ENCODE measurements at places on chromosomes 2 and 18.

DNA sequence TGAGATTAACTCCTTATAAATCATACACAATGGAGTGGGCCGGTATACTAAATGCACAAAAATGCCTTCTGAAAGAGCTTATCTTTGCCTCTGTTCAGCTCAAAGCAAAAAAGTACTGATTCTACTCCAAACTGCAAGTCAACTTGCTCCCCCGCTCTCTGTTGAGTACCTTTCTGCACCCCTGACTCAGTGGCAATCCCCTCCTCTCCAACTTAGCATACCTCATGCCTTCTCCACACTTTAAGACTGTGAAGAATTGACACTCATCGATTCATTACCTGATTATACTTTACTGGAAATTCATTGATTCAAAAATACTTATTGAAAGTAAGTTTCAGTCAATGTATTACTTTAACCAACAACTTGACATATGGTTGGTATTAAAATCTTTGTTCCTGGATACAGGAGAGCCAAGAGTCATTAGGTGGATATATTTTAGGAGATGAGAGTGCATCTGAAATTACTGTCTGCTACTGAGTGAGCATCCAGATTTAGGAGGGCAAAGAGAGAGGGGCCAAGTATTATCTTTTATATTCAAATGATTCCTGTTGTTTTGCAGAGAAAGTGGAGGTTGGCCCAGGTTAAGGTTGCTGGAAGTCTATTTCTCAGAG lies 187.7 kb downstream of the ICOS start:
- no peak for DNase-seq

DNA sequence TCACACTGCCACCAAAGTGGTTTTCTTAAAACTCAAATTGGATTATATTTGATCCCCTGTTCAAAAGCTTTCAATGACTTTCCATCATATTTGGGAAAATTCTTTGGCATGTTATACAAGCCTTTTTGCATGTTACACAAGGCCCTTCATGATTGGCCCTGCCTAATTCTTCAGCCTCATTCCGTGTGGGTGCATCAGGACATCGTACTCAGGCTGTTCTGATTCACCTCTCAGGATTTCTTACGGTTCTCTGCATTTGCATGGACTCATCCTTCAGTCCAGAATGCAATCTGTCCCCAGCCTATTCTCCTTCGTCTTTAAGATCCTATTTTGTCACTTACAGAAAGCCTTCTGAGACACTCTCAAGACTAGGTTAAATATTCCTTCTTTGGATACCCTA lies 107.8 kb downstream of the LYPD1 start:
- no peak for DNase-seq

DNA sequence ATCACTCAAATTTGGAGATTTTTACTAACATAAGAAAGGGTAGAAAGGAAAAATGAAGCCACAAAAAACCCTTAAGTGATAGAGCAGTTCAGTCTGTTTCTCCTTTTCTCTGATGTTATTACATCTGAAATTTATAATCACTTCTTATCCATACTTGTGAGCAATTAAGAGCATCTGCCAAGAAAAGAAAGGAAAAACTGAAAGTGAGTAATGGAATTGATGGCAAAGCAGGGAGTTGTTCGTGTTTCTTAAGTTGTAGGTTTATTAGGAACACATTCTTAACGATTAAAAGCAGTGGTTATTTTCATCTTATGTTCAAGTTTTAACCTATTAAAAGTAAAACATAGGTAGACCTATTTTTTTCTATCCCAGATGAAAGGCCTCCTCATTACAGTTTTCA lies 277.7 kb downstream of the RND3 start:
- no peak for DNase-seq

- DNase-seq = no peak
Measured at GRCh38 chr2:69545477-69545932, 98.0 kb downstream of the AAK1 start.

DNA sequence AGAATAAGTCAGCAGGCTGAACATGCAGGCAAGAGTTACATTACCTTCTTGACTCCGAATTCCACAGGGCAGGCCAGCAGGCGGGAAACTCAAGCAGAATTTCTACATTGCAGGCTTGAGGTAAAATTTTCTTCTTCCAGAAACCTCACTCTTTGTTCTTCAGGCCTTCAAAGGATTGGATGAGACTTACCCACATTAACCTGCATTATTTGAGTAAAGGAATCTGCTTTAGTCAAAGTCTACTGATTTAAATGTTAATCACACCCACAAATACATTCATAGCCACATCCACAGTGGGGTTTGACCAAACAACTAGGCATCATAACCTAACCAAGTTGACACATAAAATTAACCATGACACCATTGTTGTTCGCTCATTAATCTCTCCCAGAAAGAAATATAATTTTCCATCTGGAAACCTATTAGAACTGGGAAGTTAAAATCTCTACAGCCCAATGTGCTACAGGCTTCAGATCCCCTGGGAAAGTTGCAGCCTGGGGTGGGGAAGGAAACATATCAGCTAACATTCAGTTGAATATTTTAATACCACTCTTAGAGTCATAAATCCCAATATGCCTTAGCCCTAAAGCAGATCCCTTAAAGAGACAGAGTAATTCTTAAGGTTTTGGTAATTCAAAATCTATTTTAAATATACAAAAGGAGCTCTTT lies 468.2 kb upstream of the TNP1 start:
- DNase-seq = no peak

DNA sequence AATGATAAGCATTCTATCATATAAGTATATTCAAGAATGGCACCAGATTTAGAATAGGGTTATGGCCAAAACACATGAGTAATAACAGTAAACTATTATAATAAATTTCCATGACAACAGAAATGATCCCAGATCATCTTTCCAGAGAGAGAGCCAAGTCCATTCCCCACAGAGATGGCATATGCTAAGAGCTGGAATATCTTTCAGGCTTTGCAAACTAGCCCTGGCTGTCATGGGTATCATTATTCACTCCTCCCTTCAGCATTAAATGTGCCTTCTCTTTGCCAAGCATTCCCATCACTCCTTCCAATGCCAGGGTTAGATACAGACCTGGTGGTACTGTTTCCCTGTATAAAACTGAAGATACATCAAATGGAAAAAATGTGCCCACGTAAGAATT lies 10.9 kb downstream of the FEZ2 start:
- DNase-seq = peak; percentile 23

- DNase-seq = peak; percentile 68
Measured at GRCh38 chr2:217622205-217623060, 380.4 kb downstream of the TNS1 start.

GRCh38 chr2:159160954-159161353 lies 125.5 kb downstream of the WDSUB1 start:
- no peak for DNase-seq

- DNase-seq = no peak
Measured at GRCh38 chr2:178731300-178731699, 75.9 kb downstream of the TTN start.

- peak; percentile 77 for DNase-seq
Measured at GRCh38 chr2:61993422-61994024, 88.0 kb downstream of the COMMD1 start.

DNA sequence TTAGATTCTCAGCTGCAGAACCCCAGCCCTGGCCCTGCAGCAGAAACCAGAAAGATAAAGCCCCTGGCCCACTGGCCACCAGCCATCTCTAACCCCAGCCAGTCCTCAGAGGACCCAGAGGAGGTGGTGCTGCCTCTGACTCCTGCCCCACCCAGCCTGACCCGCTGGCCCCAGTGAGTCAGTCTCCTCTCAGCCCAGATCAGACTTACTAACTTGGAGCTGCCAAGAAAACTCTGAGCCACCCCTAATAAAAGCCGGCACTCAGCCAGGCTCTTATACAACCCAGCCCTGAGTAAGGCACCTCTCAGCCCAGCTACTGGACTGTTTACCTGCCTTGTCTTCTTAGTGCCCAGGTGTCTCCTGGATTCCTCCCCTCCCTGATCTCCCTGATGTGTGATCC lies 2.0 kb downstream of the SLC14A2 start:
- DNase-seq = no peak

DNA sequence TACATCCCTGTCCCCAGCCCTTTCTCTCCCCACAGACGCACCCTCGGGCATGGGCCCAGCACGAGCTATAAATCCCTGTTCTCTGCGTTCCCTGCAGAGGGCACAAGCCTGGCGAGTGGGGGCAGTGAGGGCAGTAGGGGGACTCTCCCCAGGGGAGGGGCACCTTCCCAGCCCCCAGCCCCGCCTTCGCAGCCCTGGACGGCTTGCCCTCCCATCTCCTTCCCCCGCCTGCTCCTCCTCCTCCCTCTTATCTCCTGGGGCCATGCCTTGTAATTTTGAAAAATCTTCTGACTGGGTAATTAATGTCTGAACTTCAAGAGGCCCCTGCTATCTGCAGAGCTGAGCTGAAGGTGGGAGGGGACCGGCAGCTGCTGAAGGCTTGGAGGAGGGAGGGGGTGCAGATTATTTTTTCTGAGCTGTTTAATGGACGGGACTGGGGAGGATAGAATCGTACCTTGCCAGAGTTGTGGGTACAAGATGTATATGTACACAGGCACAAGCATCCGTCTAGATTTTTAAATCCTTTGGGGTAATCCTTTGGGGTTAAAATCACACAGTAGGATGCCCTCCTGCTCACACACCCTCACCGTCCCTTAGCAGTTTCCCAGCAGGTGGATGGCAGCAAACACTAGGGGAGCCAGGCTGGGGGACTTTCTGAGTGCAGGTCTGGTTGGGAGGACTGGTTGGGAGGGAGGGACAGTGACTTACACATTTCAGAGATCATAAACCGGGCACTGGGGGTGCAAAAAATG lies 121.9 kb downstream of the SMAD7 start:
- DNase-seq = no peak

DNA sequence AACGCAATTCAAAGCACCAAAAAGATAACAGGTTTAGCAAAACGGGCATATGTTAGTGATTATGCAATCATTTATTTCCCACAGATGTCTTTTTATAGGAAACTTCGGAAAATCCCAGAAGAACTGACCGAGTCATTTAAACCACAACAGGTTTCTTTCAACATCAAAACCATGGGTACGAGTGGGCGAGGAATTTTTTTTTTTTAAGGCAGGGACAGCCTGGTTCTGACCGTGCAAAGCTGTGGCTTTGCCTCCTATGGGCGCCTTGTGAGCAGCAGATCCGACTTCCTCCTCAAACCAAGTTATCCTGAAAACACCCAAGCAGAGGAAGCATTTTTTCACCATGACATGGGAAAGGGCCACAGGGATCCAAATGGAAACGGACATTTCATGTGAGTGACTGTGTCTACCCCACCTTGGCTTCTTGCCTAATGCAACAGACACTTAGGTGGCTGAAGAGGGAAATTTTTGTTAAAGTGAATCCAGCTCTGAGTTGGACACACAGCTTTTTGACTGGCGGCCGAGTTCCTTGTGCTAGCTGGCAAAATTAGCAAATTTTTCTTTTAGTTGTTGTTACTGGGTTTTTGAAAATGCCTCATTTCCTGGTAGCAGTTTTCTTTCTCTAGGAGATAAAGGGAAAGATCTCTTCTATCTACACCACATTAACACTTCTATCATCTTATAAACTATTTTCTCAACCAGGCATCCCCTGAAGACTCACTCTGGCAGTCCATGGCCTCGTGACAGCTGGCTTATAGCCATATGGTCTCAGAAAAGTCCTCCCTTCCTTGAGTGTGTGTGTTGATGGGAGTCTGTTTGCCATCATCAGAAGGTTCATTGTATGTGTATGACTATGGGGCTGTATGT lies 487.4 kb upstream of the ZEB2 start:
- peak; percentile 17 for DNase-seq

DNA sequence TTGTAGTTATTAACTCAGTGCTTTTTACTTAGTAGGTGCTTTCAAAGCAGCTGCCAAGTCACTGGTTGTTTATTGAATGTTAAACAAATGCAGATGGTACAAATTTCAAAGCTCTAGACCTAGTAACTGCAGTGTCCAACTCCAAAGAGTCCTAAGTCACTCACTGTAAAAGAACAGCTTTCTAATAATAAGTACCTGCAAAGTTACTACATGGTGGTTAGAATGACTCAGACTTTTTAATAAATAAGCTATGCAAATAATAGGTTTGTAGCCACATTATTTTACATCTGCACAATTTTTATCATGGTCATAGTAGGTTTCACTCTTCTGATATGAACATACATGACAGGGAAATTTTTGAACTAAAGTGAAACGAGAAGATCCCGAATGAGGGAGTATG lies 1620.4 kb upstream of the CELF4 start:
- DNase-seq = no peak

DNA sequence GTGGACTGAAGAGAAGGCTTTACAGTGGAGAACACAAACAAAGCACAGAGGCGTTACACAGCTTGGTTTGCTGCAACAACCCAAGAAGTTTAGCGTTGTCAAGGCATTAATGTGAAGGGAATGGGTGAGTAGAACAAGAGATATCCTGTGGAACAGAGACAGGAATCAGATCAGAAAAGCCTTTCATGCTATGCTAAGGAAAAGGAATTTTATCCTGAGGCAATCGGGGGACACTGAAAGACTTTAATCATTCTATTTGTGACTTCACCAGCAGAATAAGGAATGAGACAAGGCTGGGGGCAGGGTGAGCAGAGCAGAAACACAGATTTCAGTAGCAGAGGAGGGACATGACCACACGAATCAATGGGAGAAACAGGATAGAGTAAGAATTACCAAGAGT lies 600.7 kb downstream of the IRS1 start:
- no peak for DNase-seq

DNA sequence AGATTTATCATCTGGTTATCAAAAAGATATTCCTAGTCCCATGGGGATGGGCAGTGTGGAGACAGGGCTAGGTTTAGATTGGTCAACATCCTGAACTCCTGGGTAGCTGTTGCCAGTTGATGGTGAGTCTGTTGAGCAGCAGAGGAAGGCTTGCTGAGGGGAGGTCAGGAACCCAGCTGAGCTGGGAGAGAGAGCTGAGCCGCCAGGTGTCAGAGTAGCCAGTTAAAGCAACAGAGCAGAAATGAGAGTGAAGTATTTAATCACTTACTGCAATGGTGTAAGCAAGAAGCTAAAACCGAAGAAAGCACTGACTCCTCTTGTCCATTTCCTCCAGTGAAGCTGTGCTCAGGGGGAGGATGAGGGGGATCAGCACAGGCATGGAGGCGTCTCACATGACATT lies 29.6 kb downstream of the SMYD1 start:
- no peak for DNase-seq

DNA sequence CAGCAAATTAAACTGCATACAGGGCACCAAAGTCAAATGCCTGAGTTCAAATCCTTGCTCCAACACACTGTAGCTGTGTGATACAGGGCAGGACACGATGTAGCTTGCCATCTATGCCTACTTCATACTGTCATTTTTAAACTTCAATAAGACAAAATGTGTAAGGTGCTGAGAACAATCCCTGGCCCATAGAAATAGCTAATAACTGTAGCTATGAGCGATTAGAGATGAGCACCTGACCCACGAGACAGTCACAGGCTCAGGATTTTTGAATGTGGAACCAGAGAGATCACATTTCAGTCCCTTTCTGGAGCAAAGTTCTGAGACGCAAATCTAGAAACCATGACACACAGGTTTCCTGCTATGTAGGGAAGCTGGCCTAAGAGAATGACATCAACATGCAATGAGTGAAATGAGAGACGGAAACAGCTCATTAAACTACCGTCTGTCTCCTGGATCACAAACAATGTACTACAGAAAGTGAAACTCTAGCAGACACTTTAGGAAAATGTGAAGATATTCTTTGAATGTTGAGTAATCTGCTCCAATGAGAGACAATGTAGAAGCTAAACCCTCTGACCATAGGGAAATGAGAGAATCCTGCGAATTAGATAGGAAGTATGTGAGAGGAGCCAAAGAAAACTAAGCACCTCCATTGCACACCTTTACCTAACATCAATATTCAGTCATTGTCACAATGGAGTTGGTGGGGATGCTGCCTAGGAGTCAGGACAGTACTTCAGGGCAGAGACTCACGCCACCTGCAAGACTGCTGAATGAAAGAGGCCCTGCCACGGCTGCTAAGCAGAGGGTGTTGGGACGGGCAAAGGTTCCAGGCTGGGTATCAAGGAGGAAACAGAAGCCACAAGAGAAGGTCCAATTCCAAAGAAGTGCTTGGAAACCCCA lies 25.5 kb downstream of the B4GALT6 start:
- DNase-seq = no peak
